ENCODE measurements at places on chromosomes 7 and 10.

GRCh38 chr10:119637631-119638030 lies 13.5 kb upstream of the BAG3 start:
- DNase-seq = no peak

GRCh38 chr7:146652176-146652575 lies 535.6 kb downstream of the CNTNAP2 start:
- DNase-seq = no peak

GRCh38 chr7:47714669-47715607 lies 133.0 kb upstream of the TNS3 start:
- DNase-seq = no peak

DNA sequence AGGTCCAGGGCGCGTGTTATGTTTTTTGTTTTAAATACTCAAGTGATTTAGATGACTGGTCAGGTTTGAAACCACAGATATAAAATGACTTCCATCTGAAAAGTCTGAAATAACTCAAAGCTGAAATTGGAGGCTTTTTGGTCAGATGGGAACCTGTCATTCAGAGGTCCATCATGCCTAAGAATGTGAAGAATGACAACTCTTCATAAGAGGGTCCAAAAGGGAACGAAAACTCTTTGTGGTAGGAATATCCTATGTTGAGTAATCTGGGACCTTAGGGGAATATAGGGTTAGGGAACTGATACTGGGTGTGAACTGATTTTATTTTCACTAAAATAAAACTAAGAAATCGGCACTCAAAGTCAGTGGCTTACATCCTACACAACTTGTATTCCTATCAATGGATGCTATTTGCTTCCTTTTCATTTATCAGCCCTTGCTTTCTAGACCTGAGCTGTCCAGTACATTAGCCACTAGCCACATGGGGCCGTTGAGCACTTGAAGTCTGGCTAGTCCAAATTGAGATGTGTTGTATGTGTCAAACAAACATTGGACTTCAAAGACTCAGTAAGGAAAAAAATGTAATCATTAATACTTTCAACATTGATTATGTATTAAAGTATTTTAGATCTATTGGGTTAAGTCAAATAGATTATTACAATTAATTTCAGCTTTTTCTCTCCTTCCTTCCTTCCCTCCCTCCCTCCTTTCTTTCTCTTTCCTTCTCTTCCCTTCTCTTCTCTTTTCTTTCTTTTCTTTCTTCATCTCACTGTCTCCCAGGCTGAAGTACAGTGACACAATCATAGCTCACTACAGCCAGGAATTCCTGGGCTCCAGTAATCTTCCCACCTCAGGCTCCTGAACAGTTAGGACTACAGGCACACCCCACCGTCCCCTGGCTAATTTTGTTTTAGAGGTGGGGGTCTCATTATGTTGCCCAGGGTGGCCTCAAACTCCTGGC lies 56.5 kb upstream of the KDM7A start:
- no peak for DNase-seq

GRCh38 chr10:17357781-17358180 lies 96.6 kb downstream of the ST8SIA6 start:
- no peak for DNase-seq

GRCh38 chr10:34758447-34758996 lies 56.6 kb downstream of the PARD3 start:
- no peak for DNase-seq

DNA sequence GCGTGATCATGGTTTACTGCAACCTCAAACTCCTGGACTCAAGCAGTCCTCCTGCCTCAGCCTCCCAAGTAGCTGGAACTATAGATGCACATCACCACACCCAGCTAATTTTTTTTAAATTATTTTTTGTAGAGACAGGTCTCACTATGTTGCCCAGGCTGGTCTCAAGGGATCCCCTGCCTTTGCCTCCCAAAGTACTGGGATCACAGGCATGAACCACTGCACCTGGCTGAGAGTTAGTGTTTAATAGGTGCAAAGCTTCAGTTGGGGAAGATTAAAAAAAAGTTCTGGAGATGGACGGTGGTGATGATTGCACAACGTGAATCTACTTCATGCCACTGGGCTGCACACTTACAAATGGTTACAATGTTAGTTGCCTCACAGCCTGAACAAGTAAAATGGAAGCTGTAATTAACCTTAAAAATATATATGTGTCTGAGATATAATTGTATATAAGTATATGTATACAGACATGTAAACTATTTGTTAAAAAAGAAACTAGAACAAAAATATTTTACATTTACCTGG lies 106.4 kb upstream of the ZNF438 start:
- no peak for DNase-seq

- no peak for DNase-seq
Measured at GRCh38 chr7:19491371-19491770, 217.5 kb downstream of the POLR1F start.

DNA sequence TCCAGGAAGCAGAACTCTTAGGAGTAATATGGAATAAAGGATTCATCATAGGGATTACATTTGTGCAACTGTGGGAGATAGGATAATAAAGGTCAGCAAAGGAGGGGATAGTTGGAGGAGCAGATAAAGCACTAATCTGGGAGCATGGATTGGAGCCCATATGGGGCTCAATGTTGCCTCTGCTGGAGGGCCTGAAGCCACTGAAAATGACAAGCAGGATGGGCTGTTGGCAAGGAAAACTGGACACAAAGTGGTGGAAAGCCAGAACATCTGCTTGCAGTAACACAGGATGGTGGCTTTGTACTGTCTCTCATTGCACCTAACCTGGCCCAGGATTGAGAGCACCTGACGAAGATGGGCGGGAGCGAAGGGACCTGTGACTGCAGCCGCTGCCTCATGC lies 15.0 kb upstream of the COMMD3 start:
- no peak for DNase-seq

DNA sequence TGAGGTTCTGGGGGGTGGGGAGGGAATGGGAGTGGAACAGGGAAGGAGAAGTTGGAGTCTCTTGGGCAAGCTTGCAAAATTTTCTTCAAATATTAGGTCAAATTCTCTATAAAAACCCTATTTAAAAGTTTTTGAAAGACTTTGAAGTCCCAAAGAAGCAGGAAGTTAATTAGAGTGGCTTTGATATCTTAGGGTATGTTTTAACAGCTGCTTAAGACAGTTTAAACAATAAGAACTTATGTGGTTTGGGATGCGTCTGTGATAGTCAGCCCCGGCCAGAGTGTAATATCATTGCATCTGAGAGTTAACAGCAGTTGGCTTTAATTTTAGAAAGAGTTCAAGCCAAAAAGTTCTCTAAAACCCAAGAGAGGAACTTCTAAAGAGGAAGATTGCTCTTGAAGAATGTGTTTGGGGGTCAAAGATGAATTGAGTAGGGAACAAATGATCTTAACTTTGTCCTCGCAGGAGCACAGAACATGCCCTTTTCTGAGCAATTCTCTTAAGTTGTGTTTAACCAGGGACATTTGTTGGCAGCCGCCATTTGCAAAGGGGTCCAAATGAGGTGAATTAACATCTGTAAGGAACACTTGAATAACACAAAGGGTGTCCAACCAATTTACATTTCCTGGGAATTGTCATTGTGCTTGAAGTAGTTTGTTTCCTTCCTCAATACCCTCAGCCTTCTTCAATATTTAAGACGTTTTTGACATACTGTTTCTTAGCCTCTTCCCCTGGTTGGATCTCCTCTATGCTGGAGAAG lies 182.4 kb downstream of the PTEN start:
- no peak for DNase-seq

- DNase-seq = no peak
Measured at GRCh38 chr7:41787651-41788350, 84.9 kb upstream of the INHBA start.

GRCh38 chr10:15780353-15781135 lies 60.8 kb upstream of the ITGA8 start:
- DNase-seq = no peak

DNA sequence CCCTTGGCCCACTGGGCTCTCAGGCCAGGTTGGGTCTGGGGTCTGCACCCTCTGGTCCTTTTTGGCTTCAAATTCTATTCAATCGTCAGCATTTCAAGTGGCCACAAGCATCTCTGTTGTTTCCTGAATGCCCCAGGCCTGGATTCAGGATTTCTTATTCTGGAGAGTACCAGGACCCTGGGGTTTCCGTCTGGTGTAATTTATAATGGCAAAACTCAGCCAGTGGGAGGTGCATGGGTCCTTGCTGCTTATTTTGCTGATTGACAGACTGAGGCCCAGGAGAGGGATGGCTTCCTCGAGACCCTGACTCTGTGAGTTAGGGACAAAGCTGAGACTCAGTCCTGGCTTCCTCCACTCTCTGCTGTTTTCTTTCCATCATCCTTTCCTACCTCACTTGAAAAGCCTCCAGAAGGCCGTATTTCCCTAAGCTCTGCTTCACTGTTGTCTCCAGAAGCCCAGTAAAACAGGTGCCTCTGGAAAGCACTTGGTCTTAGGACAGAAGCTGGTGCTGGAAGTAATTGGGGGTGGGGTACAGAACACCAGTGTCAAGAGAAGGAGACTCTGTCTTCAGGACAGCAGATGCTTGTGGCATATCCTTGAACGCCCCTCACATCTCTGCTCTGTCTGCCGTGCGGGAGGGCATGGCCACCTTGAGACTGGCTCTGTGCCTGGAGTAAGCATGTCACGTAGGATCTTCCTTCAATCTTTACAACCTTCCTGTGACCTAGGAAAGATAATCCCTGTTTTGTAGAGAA lies 39.4 kb upstream of the SH2D4B start:
- DNase-seq = no peak

DNA sequence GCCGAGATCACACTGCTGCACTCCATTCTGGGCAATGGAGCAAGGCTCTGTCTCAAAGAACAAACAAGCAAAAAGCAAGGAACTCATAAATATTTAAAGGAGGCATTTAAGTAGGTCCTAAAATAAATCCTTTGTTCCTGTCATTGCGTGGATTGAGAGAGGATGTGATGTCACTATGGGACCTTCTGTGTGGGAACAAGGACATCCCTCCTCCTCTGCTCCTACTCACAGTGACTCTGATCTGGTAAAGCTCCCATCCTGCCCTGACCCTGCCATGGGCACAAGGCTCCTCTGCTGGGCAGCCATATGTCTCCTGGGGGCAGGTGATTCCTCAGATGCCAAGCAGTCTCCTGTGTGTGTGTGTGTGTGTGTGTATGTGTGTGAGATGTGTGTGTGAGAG lies 74.1 kb upstream of the PRSS58 start:
- no peak for DNase-seq

- DNase-seq = no peak
Measured at GRCh38 chr10:117997673-117998072, 49.1 kb downstream of the RAB11FIP2 start.

GRCh38 chr7:2837496-2837895 lies 6.6 kb downstream of the GNA12 start:
- no peak for DNase-seq

DNA sequence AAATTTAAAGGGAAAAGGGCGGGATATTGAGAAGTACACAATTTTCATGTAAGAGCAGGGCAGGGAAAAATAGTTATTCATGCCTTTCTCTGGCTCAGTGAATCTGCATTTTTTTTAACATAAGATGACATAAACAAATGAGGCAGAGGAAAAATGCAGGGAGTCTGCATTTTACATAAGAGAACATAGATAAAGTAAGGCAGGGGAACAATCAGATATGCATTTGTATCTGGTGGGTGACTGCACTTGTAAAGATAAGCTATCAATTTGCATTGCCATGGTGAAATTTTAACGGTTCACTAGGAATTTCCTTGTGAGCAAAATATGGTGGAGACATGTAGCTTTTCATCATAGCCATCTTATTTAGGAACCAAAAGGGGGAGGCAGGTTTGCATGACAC lies 33.5 kb downstream of the ALOX5 start:
- no peak for DNase-seq

- no peak for DNase-seq
Measured at GRCh38 chr7:3636131-3636860, 335.2 kb downstream of the SDK1 start.

DNA sequence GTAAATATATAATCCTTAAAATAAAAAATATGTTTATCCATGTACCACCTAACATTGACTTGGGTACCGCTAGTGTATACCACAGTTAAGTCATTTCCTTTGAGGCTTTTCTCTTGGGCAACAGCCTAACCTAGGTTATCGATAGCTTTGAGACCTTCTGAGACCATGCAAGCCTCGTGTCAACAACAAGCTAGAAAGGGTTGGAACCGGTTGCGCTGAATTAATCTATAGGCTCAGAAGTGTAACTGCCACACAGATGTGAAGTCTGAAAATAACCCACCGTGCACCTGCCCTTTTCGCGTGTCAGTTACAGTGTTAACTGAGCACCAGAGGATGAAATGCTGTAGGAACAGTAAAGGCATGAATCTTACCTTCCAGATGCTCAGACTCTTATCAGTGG lies 59.8 kb downstream of the ARID5B start:
- DNase-seq = no peak

DNA sequence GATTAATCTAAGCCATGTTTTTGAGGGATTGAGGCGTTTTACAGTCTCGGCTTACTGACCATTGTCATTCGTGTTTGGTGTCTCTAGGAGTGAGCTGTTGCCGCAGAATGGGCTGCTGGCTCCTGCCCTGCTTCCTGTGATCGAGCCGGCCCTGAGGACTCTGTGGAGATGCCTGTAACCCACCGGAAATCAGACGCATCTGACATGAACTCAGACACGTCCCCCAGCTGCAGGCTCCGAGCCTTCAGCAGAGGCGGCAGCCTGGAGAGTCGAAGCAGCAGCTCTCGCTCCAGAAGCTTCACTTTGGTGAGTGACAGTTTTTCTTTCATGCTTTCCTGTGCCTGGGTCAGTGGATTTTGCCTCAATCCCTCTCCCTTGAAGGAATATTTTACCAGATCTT lies 28.8 kb downstream of the PROSER2 start:
- no peak for DNase-seq

DNA sequence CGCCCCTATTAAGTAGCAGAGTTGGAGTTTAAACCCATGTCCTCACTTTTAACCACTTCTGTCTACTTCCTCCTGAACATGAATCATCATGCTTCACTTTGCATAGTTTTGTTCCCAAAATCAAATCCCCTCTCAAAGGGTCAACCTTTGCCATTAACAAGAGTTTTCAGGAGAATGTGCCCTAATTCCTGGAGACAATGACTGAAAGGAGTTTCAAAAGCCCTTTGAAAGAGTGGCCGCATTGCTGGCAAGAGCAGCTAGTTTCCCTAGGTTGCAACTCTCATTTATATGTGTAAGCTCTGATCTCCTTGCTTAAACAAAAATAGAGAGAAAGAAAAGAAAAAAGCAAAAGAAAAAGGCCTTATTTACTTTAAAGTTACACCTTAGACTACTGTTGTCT lies 9.2 kb downstream of the LGI1 start:
- no peak for DNase-seq

GRCh38 chr7:37398403-37398802 lies 50.3 kb downstream of the ELMO1 start:
- DNase-seq = no peak

GRCh38 chr10:6011558-6011957 lies 34.2 kb upstream of the IL15RA start:
- DNase-seq = no peak

Measured in NCI-H1930 (cell line).